SJCRH30 (cell line): ENCODE measurements at places on chromosomes 12 and 14. TPM values are rescaled to one million over a fixed set of nuclear protein-coding genes. Genes with fewer than 3 reads are reported as not detected.
A peak's percentile ranks its signal among the peaks of the same experiment; 100 is the strongest.

Gene SPX
- total RNA-seq, result 3.5 and 7.4 TPM in 2 replicates

Gene NEMP1
- total RNA-seq, result 63.7 and 70.2 TPM in 2 replicates

Gene ACSM4
- total RNA-seq, result not detected in 2 replicates

Gene INHBC
- total RNA-seq, result 0.28 and 0.41 TPM in 2 replicates

Gene MAP1LC3B2
- not detected in 2 replicates for total RNA-seq

Gene EIF5
- total RNA-seq, result 352 and 383 TPM in 2 replicates

Gene PIK3C2G
- total RNA-seq, result 0.04 TPM in 1 of 2 replicates, not detected in the other

Gene PLD4
- not detected in 2 replicates for total RNA-seq

Gene KRT82
- total RNA-seq, result not detected in 2 replicates

Gene DBX2
- total RNA-seq, result not detected in 2 replicates

Gene RIPK3
- total RNA-seq, result not detected in 2 replicates

Gene KRT75
- not detected in 2 replicates for total RNA-seq

Gene TSPAN11
- total RNA-seq, result 6.5 and 6.7 TPM in 2 replicates

Gene NXPH4
- 91.1 and 92.7 TPM in 2 replicates for total RNA-seq

- no peak for DNase-seq
These were observed 34.3 kb upstream of the CHFR start for GRCh38 chr12:132921685-132922084.

- no peak for DNase-seq
These were observed 1.3 kb downstream of the HVCN1 start for GRCh38 chr12:110687396-110688169.

DNA sequence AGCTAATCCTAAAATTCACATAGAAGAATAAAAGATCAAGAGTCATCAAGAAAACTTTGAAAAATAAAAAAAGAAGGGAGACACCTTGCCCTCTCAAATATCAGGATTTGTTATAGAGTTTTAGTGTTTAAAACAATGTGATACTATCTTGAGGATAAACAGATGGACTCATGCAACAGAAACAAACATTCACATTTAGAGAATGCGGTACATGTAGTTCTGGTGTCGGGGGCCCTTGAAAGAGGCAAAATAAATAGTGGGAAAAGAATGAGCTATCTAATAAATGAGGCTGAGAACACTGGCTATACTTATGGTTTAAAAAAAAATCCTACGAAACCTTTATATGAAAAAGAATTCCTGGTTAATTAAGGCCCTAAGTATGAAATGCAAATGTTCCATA, 127.7 kb downstream of the LLPH start:
- no peak for DNase-seq

DNA sequence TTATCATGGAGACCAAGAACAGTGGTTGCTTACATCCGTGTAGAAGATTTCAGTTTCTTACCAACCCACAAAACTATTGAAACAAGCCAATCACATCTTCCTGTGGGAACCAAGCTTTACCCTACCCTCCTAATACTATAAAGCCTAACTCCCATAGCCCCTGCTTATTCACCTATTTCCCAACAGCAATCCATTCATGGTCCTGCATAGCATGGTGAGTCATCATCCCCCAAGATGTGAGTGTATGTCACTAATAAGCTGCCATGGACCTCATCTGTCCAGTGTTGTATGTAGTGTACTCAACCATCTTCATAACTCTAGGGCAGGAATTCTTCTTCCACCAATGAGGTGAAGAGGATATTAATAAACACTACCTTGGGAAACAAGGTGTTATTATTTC, 1620.4 kb upstream of the FLRT2 start:
- DNase-seq, result no peak

GRCh38 chr12:54601841-54602240, 13.4 kb upstream of the PPP1R1A start:
- peak; percentile 68 for DNase-seq

- DNase-seq, result no peak
These were observed 132.3 kb downstream of the ADGRD1 start for GRCh38 chr12:131085816-131086591.

DNA sequence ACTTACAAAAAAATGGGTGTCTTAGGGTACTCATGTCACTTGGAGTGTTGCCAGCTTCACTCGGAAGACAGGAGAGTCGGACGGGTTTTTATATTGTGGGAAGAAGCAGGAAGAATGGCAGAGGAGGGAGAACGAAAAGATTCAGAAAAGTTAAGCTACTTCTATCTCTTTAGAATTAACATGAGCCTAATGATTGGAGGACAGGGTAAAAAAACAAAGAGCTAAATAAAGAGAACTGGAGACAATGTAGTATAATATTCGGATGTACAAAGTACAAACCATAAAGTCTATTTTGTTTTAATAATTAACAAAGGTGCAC, 43.9 kb downstream of the EFCAB11 start:
- no peak for DNase-seq

- DNase-seq, result no peak
These were observed 27.9 kb downstream of the DMAC2L start for GRCh38 chr14:50340045-50340444.

DNA sequence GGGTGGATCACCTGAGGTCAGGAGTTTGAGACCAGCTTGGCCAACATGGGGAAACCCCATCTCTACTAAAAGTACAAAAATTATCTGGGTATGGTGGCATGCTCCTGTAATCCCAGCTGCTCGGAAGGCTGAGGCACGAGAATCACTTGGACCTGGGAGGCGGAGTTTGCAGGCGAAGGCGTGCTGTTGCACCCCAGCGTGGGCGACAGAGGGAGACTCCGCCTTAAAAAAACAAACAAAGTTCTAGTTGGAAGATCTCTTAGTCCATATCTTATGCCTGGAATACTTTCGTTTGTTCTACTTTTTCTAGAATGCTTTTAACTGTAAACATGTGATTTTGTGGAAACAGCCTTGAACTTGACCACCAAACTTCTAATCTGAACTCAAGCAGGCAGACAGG, 38.7 kb downstream of the PPHLN1 start:
- DNase-seq, result no peak

GRCh38 chr12:50597200-50598195, 92.7 kb downstream of the DIP2B start:
- DNase-seq, result peak; percentile 18

- DNase-seq, result peak; percentile 75
These were observed 2.5 kb downstream of the SLC38A1 start for GRCh38 chr12:46266382-46266791.

DNA sequence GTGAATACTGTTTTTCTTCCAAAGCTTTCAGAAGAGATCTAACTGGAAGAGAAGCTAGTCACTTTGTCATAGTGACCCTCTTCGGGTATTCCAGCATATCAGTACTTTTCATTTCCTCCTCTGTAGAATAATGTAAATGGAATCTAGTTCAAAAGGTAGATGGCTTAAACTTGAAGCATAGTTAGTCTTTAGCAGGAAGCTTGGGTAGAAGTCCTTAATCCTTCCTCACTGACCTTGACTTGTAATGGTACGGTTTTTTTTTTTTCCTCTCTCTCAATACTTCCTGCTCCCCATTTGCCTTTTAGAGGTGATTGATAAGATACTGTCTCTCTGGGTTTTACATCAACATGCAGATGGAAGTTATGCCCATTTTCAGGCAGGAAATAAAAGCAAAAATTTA, 1.7 kb downstream of the FBXO34 start:
- DNase-seq, result no peak

- no peak for DNase-seq
These were observed 244.3 kb downstream of the DIO2 start for GRCh38 chr14:79967001-79967400.

DNA sequence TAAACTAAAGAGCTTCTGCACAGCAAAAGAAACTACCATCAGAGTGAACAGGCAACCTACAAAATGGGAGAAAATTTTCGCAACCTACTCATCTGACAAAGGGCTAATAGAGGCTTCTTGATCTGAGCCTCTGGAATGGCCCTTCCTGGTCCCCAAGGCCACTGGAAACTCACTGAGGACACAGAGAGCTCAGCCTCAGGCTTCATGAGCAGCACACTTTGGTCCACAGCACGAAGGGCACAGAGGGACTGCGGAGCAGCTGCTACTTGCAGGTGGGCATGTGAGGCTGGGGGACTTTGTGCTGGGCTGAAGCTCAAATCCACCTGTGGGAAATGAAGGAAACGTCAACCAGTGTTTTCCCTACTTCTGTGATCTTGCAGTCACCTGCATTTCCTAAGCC, 27.4 kb downstream of the PZP start:
- DNase-seq, result no peak

DNA sequence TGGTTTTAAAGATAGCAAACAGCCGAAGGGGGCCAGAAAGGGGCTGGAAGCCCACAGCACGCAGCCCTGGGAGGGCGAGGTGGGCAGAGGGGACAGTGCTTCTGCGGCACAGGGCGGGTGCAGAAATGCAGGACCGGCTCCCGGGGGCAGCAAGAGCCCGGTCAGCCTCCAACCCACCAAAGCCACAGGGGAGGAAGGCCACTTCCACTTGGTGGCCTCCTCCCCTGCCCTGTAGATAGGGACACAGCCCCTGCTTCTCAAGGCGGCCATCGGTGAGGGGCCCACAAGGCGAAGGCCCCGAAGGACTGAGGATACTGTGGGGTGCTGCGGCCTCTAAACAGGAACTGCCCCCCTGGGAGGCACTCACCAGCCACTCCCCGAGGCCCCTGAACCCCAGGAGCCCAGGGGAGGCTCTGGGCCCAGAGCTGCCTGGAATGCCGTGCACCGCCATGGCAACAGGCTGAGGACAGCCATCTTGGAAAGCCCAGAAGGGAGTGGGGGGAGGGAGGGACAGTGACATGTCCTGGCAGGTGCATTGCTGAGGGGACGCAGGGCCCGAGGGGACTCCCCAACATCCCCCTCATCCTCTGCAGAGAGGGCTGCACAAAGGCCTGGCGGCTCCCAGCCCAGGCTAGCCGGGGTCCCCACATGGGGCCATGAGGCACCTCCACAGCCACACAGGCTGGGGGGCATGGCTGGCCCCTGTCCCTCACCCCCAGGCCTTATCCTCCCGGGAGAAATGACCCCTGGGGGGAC, 114.7 kb downstream of the NCOR2 start:
- DNase-seq, result peak; percentile 64

DNA sequence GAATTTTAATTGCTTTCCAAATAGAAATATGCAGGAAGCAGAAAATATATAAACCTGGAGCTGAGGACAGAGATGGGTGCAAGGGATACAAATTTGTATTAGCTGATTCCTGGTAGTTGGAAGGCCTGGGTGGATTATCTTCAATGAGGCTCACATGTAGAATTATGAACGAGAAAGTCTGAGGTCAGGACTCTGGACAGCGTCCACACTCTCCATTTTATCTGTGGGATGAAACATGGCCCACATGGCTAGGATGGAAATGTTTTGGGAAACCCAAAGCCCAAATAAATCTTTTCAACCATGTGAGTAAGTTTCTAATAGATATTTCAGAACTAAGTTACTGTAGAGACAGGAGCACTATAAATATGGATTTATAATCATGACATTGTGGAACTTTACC, 256.1 kb downstream of the APAF1 start:
- no peak for DNase-seq

DNA sequence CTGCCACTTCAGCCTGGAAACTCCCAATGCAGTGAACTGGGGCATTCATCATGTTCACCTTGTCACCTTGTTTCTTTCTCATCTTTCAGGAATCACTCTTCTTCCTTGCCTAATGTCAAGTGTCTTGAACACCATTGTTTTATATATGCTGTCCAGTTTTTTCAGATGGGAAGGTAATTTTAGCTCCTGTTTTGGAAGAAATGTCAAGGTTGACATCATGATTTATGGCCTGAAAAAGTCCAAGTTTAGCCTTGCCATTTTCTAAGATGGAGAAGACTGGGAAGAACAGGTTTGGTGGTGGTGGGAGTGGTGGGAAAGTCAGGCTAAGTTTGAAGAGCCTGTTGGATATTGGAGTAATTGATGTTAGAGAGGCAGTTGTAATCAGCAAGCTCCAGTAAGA, 54.0 kb downstream of the ADCK1 start:
- DNase-seq, result no peak

DNA sequence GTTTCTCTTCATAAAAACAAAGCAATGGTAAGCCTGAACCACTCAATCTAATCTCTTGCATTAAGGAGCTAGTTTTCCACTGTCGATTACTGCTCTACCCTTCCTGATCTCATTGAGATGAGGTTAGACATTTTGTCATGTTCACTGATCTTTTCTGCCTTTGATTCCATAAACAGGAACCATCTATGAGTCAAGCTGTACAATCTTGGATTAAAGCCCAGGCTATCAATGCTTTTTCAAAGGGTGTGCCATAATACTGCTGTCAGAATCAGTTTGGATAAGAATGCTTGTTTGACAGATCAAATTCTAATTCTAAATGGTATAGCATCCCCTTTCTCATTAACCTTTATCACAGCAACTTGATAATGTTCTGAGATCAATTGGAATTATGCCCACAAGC, 16.1 kb downstream of the GRIP1 start:
- DNase-seq, result no peak

- no peak for DNase-seq
These were observed 150.4 kb downstream of the CALM1 start for GRCh38 chr14:90547250-90547649.

- DNase-seq, result no peak
These were observed 113.2 kb downstream of the CAND1 start for GRCh38 chr12:67382241-67382871.

DNA sequence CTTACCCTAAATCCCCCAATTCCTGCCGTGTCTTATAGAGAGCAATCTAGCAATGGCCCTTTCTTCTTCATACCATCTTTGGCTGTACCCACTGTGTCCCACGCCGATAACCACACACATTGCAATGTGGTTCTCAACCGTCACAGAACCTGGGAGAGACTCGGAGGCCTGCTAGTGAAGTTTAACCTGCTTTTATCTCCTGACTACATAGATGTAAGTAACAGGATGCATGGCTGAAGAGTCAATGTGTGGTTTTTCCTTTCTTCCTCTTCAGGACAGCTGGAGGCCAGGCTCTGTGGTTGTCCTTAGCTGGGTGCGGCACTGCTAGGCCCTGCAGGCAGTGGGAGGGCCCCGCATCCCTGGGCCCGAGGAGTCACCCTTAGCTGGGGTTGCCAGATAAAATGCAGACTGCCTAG, 51.3 kb downstream of the ZNF664 start:
- peak; percentile 44 for DNase-seq

GRCh38 chr14:88251650-88252049, 71.4 kb downstream of the KCNK10 start:
- no peak for DNase-seq

- DNase-seq, result no peak
These were observed 4.3 kb upstream of the ASCL1 start for GRCh38 chr12:102953221-102953620.

GRCh38 chr14:58864751-58865513, 227.2 kb downstream of the DACT1 start:
- peak; percentile 22 for DNase-seq

GRCh38 chr12:67594888-67595287, 53.7 kb upstream of the DYRK2 start:
- no peak for DNase-seq

DNA sequence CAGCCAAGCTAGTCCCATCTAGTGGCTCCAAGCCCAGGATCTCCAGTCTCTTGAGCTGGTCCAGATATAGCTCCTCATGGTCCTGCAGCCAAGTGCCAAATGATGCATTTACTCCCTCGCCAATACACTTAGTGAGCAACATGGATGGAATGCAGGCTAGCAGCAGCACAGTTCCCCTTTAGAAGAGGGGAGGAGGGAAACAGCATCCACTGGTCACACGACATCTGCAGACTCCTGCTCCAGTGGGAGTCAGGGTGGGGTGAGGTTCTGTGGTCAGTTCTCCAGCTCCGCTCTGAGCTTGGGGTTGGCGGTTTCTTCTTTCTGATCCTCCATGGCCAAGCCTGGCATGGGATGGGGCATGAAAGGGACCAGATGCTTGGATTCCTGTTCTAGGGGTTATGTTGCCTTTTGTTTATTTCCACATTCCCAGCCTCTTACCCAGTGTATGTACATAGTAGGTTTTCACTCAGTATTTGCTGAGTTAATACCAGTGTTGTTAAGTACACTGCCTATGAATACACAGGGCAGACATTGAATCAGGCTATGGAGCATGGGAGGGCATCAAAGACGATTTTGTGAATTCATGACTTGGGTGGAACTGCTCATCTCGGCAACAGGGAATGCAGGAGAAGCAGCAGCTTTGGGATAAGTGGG, 57.3 kb downstream of the GALNT16 start:
- DNase-seq, result peak; percentile 34
